Cerebellum (tissue), 4 donors: ENCODE measurements at places on chromosomes 7 and 10. TPM values are rescaled to one million over a fixed set of nuclear protein-coding genes. Genes with fewer than 3 reads are reported as not detected.

- no peak for DNase-seq
These were observed 1.1 kb downstream of the DEPP1 start for GRCh38 chr10:44977287-44978212.

- no peak for DNase-seq
These were observed 3.7 kb upstream of the GDF10 start for GRCh38 chr10:47296156-47296894.

The PRR15 gene
- total RNA-seq = not detected

The GPR26 gene
- total RNA-seq = 12.0 TPM

The CAMK2B gene
- 33.6 TPM for total RNA-seq

DNA sequence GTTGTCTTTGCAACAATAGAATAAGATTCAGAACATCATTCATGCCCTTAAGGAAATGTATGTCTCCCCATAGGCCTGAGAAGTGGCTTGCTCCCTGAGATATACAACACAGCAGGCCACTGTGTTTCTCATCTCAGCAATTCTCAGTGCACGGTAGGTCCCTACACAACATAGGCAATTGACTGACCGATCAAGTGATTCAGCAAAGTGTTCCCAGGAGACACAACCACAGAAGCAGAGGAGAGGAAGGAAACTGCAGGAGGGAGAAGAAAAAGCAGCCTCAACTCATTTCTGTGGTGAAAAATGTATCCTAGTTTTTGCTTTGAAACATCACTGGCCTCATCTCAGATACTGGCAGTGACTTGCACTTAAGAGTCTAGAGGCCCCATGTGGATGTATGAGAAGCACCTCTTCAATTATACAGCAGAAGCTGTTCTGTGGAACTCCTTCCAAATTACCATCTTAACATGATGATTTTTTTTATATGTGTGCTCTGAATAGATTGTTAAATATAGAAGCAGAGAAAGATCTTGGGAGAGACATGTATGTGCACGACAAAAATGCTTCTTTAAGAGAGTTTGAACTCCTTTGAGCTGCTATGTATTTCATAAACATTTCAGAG is 306.8 kb downstream of the XPNPEP1 start:
- no peak for DNase-seq

GRCh38 chr7:17104419-17104818 is 194.0 kb upstream of the AHR start:
- no peak for DNase-seq

DNA sequence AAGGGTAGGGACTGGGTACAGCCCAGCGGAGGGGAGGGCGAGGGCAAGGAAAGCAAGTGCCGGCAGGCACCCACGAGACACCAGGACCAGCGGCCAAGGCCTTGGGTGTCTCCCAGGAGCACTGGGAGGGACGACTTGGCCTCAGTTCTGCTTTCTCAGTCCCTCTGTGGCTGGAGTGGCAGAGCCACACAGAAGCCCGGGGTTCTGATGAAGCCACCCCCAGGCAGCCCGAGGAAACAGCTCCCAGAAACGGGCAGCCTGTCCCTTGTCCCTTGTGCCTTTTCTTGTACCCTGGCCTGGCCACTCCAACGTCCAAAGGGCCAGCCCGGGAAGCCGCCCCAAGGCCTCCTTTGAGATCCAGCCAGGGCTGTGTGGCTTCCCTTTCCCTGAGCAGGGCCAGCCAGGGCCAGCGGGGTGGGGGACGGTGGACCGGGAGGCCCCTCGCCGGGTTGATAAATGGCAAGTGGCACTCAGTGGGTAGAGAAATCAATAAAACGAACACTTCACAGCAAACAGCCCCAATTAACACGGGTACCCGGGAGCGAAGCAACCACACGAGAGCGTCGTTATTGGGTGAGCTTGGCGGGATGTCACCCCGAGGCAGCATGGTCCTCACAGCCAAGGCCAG is 69.8 kb upstream of the GNA12 start:
- DNase-seq = no peak

DNA sequence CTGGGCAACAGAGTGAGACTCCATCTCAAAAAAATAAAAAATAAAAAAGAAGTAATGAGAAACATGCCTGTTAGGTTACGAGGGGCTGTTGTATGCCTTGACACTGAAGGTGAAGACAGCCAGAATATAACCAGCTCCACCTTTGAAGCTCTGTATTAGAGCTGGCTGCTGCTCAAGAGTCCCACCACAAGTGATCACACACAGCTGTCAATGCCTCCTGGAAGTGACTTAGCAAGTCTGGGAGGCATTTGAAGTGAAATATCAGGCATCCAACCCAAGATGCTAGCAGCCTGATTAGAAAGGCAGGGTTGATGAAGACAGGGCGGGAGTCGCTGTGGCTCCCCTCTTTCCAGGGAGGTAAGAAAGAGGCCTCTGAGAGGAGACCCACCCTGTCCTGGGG is 34.1 kb upstream of the INPP5F start:
- DNase-seq = no peak

The CPN1 gene
- not detected for total RNA-seq

- DNase-seq = no peak
These were observed 1139.4 kb downstream of the XPNPEP1 start for GRCh38 chr10:108783897-108784296.

GRCh38 chr10:44706745-44707144 is 204.4 kb upstream of the TMEM72 start:
- no peak for DNase-seq

The ZNF679 gene
- total RNA-seq = not detected

- no peak for DNase-seq
These were observed 23.5 kb upstream of the UCMA start for GRCh38 chr10:13257621-13258140.

- DNase-seq = no peak
These were observed 76.7 kb upstream of the MKX start for GRCh38 chr10:27822301-27822700.

The DPCD gene
- total RNA-seq = 13.1 TPM
